Astrocyte (in vitro differentiated cells and primary cell): ENCODE measurements at places on chromosomes 3 and 15.

GRCh38 chr15:82133251-82133650 lies 87.4 kb upstream of the MEX3B start:
- no peak for DNase-seq

DNA sequence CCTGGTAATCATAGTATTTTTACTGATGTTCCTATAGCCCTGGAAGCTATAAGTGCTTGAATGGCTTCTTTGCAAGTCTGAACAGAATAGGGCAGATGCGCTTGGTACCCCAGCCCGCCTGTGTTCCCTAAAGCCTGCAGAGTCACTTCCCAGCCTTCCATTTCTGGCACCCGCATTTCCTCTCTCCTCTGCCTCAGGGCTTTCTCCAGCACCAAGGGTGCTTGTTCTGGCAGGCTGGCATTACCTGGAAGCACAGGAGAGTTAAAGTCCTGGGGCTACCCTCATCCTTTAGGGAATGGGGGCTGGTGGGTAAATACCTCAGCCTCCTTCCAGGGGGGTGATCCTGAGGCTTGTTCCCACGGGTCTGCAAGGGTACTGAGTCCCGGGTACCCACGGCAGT lies 7.4 kb upstream of the CHRNA3 start:
- DNase-seq: no peak

DNA sequence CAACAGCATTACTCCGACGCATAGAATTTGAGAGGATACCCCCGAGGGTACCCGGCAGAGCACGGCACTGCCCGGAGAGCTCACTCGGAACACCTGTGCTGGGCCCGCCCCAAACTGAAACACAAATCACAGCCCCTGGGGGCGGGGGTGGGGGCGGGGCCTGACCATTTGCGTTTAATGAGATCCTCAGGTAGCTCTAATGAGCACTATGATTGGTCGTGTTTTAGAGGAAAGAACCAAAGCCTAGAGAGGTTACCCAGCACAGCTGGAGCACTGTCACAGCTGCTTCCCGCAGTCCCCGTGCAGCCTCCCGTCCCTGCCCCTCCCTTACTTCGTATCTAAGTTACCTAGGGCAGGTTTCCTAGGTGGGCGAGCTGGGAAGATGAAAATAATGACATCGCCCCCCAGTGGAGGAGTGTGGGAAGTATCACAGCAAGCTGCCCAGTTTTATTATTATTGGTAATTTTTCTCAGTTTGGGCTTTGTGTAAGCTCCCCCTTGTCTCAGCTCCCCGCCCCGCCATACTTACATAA lies 187.1 kb downstream of the PDE8A start:
- DNase-seq: no peak

GRCh38 chr15:61702224-61703020 lies 357.8 kb downstream of the VPS13C start:
- no peak for DNase-seq

- DNase-seq: no peak
Observed at GRCh38 chr3:17874636-17875035, 132.2 kb upstream of the TBC1D5 start.
